ENCODE measurements at places on chromosomes 1 and 21.

DNA sequence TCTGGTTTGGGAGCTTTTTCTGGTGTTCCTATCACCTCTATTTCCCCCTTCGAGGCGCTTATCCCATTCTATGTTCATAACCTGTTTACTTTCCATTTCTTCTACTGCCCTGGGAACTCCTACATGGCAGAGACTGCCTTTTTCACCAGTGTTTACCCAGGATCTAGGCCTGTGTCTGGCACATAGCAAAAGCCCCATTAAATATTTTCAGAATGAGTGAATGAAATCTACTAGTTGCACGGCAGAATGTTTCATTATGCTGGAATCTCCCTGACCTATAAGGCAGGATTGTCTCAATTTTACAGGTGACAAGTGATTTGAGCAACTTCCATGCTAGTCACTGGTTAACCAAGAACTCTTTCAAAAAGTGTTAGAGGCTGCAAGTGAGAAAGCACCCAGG, 70.1 kb downstream of the PGM1 start:
- no peak for DNase-seq

- no peak for DNase-seq
Measured at GRCh38 chr21:37627074-37627473, 260.5 kb downstream of the DYRK1A start.

GRCh38 chr1:201946224-201946908, at the start of gene LMOD1:
Gene LMOD1 (minus strand): TSS chr1:201946548. CDS start chr1:201946340, 208 bp downstream.
- peak; percentile 43 for DNase-seq

GRCh38 chr1:53582211-53583020, 123.2 kb downstream of the DMRTB1 start:
- no peak for DNase-seq

DNA sequence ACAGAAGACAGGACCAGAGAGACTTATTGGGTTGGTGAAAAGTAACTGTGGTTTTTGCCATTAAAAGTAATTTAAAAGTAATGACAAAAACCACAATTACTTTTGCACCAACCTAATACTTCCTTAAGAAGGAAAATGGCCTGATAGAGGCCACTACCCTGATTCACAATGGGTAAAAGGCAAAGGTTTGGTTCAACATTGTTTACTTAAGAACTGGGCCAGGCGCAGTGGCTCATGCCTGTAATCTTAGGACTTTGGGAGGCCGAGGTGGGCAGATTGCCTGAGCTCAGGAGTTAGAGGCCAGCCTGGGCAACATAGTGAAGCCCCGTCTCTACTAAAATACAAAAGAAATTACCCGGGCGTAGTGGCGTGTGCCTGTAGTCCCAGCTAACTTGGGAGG, 48.2 kb upstream of the RCOR3 start:
- DNase-seq = no peak

DNA sequence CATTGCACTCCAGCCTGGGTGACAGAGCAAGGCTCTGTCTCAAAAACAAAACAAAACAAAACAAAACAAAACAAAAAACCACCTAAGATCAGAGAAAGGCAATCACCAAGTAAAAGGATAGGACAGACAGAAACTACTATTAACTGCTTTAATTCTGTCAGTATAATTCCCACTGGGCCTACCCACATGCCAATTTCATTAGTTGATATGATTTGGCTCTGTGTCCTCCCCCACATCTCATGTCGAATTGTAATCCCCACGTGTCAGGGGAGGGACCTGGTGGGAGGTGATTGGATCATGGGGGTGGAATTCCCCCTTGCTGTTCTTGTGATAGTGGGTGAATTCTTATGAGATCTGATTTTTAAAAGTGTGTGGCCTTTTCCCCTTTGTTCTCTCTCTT, 27.2 kb upstream of the CAPZB start:
- DNase-seq = no peak

- no peak for DNase-seq
Measured at GRCh38 chr1:74613894-74614293, 59.7 kb downstream of the ERICH3 start.

DNA sequence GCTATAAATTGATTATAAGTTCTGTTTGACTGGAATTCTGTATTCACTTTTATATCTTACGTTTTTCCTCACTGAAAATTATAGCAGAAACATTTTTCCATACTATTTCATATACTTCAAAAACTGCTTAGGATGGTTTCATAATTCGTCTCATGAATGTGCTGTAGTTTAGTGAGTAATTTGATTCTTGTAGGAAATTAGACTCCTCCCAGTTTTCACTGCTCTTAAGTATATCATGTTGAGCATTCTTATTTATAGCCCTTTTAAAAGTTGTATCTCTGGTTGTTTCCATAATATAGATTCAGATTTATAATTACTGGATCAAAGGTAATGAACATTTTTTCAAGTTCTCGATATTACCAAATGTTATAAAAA, 250.6 kb downstream of the FMN2 start:
- DNase-seq = no peak

GRCh38 chr21:32393677-32394001, 827 bp upstream of the URB1 start:
- DNase-seq = no peak

GRCh38 chr21:46098303-46099141, 610 bp downstream of the COL6A2 start:
- DNase-seq = no peak

DNA sequence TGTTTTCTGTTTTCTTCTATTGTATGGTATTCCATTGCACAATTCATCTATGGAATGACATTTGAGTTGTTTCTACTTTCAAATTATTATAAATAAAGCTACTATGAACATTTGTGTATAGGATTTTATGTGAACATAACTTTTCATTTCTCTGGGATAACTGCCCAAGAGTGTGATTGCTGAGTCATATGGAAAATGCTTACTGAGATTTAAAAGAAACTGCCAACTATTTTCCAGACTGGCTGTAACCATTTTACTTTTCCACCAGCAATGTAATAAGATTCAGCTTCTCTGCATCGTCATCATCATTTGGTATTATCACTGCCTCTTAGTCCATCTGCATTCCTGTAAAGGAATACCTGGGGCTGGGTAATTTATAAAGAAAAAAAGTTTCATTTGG, 779.6 kb upstream of the PRMT6 start:
- no peak for DNase-seq

DNA sequence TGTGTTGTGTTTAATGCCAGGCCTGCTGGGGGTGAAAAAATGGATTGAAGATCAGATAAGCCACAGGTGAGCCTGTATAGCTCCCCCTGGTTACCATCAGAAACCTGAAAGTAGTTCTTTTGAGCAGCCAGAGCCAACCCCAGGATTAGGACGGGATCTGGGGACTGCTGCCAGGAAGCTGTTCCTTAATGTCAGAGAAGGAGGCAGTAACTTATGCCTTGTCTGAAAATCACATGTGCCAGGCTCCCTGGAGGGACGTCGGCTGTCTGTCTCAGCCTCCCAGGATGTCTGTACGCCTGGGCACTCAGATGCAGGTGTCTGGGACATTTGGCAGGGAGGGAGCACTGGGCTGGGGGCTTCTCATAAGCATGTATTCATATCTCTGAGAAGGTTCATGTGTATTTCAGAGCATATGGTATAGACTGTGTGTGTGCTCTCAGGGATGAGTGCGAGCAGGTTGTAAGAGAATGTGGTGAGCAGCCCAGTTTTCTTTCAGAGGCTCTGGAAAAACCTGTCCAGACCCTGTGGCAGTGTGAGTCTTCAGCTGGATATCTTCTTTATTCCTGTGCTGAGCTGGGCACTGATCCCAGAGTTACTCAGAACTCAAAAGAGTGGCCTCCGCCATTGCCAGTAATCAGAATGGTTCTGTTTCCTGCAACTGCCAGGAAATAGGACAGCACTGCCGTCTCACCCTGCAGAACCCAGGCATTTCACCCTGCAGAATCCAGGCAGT, 2.8 kb downstream of the FAM43B start:
- no peak for DNase-seq

DNA sequence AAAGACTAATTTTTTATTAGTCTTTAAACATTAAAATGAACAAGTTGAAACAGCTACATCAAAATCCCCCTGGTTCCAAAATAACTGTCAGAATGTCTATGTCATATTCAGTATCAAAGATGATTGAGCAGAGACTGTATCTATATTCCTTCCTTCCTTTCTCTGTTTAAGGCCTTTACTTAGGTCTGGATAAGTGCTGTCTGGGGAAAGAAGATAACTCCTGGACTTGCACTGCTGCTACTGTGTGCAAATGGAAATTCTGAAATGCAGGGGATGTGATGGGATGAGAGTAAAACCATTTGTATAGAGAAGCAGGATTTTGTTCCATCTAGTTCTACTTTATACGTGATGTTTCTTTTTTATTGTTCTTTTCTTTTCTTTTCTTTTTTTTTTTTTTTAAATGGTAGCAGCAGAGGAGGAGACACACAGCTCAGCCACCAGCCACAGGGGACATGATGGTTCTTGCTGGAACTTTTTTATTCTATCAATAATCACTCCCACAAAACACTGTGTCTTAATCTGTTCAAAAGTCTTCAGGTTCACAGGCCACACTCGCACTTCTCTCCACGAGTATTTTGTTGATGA, 33.6 kb upstream of the FOXE3 start:
- DNase-seq = no peak

DNA sequence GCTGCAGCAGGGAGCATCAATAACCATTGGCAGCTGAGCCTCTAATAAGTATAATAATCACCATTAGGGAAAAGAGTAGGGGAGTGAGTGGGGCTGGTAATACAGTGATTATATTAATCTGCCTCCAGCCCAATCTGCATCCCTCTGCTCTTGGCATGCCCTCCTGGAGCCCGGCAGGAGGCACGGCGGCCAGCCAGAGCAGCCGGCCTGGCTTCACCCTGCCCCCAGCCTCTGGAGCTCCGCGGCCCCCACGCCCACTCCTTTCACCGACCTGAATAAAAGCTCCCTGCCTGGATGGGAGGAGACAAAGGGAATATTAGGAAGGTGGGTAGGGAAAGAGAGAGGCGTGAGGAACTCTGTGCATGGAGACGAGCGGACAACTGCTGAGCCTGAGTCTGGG, 28.3 kb downstream of the OPTC start:
- DNase-seq = peak; percentile 83

DNA sequence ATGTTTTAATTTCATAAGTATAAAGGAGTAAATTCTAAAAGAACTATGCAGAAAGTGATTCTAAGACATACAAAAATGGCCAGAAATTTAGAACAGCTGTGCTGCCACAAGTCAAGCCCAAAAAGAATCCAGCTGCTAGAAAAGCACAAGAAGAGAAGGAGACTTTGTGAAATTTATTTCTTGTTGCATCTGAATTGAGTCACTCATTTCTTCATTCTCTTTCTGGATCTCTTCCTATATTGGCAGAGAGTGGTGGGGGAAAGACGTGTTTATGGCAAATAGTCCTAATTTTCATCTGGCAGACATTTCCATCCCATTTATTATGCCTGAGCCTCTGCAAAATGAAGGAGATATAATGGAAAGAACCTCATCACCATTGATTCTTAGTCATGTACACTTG, 139.6 kb upstream of the CTTNBP2NL start:
- DNase-seq = no peak

- no peak for DNase-seq
Measured at GRCh38 chr1:22317231-22317919, 134.3 kb upstream of the ZBTB40 start.

DNA sequence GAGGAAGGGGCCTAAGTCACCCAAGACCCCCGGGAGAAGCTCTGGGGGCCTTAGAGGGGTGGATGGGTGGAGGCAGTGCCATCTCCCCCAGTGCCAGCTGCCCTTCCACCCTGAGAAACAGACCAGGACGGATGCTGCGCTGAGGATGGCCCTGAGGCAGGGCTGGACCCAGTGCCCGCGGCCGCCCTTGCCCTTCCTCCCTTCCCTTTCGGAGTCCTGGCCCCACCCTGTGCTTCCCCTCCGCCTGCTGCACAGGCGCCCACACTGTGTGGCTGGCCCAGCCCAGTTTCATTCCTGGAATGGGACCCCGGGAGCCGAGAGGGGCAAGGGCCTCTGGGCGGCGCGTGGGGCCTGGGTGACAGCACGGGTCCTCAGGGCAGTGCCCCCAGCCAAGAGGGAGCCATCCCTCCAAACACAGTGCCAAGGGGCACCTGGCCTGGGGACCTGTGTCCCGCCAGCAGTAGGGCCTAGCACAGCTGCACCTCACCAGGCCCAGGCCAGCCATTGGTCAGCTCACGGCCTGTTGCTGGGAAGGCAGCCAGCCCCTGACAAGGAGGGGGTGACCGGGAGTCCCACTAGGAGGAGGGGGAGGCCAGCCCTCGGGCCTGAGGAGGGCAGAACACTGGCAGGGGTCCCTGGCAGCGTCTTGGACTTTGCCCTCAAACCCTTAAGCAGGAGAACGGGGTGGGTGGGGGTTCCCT, 13.4 kb upstream of the SKI start:
- DNase-seq = no peak

DNA sequence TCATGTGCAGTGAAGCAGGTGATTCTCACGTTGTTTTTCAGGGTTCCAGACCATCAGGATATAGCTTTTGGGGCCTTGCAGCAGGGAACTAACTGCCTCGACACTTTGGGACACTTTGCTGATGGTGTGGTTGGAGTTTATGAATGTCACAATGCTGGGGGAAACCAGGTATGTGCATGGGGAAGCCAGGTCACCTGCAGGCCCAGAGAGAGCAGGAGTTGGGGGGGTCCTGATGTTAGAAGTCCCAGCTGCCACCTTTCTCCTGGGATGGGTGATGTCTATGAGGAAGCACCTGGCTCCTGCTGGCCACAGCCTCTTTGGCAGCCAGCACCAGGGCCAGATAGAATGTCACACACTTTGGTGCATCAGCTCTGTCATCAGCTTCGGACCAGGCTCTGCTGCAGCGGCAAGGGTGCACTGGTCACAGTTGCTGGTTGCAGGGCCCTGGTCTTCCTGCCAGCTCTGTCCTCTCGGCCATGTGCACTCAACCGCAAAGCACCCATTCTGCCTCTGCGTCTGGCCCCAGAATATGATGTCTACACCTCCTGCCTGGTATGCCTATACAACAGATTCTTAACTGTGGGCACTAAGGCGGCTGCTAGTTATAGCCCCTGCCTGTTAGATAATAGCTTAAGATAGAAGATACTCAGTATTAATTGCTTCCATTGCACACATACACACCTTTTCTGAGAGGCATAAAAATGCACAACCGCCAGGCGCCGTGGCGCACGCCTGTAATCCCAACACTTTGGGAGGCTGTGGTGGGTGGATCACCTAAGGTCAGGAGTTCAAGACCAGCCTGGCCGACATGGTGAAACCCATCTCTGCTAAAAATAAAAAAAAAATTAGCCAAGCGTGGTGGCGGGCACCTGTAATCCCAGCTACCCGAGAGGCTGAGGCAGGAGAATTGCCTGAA, 160.7 kb downstream of the PGBD5 start:
- DNase-seq = no peak

GRCh38 chr1:38071312-38072256, 25.0 kb upstream of the POU3F1 start:
- no peak for DNase-seq

DNA sequence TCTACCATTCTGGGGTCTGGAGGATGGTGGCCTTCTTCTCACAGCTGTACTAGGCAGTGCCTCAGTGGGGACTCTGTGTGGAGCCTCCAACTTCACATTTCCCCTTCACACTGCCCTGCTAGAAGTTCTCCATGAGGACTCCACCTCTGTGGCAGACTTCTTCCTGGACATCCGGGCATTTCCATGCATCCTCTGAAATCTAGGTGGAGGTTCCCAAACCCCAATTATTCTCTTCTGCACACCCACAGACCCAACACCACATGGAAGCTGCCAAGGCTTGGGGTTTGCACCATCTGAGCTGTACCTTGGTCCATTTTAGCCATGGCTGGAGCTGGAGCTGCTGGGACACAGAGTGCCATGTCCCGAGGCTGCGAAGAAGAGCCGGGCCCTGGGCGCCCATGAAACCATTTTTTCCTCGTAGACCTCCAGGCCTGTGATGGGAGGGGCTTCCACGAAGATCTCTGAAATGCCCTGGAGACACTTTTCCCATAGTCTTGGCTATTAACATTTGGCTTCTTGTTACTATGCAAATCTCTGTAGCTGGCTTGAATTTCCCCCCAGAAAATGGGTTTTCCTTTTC, 170.5 kb downstream of the FOXD2 start:
- DNase-seq = no peak

GRCh38 chr1:72326494-72326893, 44.2 kb upstream of the NEGR1 start:
- no peak for DNase-seq

All from NCI-H1105 (cell line).